ENCODE measurements at places on chromosomes 11 and 22.

GRCh38 chr11:114318361-114318760 is 22.2 kb downstream of the NNMT start:
- DNase-seq = no peak

DNA sequence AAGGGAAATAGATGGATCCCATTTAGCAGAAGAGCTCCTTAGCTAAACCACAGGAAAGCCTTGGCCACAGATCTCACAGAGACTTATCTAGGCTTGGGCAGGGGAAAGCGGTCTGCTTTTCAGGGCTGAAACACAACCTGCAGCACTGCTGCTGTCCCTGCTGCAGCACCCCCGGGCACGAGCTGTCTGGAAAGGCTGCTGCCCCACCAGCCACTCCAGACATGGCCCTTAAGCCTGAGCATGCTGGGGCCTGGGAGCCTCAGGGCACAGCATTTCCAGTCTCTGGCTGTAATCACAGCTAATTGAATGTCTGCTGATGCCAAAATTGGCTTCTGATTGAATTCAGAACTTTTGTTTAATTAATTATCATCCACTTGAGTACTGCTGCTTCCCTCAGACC is 115.0 kb downstream of the TMPRSS5 start:
- no peak for DNase-seq

DNA sequence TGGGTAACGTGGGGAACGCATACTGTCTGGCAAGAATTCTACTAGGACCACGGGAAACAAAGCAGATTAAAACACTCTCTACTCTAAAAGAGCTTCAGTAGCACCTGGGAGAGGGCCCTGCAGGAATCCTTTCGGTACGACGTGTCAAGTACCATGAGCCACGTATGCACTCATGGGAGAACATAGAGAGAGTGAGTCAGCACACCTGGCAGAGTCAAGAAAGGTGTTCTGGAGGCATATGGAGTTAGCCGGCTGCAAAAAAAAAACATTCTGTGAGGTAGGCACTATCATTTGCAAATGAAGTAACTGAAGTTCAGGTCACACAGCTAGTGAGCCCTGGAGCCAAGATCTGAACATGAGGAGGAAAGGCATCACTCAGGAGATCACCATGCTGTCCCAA is 71.1 kb upstream of the BID start:
- DNase-seq = no peak

GRCh38 chr11:3194016-3194816 is 24.4 kb downstream of the MRGPRG start:
- DNase-seq = no peak

- DNase-seq = no peak
These were observed 1.1 kb downstream of the CHRM1 start for GRCh38 chr11:62919898-62920640.

GRCh38 chr11:123483466-123483865 is 53.4 kb downstream of the GRAMD1B start:
- DNase-seq = no peak

GRCh38 chr11:100925935-100926334 is 203.7 kb downstream of the PGR start:
- no peak for DNase-seq

DNA sequence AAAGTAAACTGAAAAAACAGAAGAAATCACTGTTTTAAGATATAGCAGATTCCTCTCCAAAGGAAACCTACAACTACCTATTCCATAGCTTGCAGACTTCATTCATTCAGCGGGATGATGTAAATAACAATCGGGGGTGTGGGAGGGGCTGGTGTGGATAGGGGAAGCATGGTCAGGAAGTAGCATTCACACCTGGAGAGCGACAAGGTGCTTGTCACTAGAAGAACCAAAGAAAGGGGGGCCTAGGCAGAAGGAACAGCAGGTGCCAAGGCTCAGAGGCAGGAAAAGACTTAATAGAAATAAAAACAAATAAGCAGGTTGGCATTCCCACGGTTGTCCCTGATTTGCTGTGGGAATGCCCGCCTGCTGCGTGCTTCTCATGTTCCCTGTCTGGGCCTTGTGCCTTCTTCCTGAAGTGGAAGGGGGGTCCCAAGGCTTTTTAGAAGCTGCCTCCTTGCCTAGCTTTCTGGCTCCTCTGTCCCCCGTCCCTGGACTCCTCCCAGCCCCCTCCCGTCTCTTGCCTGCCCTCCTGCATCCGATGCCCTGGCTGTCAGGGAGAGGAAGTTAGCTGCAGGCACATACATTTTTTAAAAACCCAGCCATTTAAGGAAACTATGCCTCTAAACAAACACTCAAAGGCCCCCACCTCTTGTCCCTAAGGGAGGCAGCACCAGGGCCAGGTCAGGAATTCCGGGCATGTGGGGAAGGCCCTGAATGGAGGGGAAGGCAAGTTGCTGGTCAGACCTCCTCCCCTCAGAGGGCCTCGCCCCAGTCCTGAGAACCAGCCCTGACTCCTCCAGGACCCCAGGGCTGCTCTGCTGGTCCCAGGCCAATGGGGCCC is 54.7 kb upstream of the PRDM11 start:
- DNase-seq = no peak

- DNase-seq = no peak
These were observed 36.5 kb downstream of the APOL1 start for GRCh38 chr22:36289406-36289870.

DNA sequence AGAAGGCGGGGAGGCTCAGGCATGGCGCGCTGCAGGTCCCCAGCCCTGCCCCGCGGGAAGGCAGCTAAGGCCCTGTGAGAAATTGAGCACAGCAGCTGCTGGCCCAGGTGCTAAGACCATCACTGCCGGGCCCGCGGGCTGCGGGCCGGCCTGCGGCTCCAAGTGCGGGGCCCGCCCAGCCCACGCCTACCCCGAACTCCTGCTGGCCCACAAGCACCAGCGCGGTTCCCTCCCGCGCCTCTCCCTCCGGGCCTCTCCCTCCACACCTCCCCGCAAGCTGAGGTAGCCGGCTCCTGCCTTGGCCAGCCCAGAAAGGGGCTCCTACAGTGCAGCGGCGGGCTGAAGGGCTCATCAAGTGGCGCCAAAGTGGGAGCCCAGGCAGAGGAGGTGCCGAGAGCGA is 4.6 kb upstream of the RDX start:
- no peak for DNase-seq

DNA sequence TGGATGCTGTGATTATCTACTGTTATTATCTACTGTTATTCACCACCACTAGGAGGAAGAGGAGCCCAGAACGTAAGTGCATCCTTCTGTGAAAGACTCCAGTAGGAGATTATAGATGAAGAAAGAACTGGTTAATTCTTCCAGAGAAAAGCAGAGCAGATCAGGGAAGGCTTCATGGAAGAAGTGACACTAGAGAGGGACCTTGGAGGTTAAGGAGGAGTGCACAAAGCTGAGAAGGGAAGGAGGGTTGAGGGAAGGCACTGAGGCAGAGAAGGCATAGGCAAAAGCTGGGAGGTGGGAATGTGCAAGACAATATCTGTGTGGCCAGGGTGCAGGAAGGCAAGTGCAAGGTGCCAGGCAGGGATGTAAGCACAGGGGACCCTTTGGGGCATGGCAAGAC is 13.5 kb downstream of the CRYBB1 start:
- DNase-seq = no peak

- DNase-seq = no peak
These were observed 117.7 kb downstream of the ABTB2 start for GRCh38 chr11:34240150-34240494.

- no peak for DNase-seq
These were observed 9.8 kb downstream of the YAP1 start for GRCh38 chr11:102119997-102120396.

DNA sequence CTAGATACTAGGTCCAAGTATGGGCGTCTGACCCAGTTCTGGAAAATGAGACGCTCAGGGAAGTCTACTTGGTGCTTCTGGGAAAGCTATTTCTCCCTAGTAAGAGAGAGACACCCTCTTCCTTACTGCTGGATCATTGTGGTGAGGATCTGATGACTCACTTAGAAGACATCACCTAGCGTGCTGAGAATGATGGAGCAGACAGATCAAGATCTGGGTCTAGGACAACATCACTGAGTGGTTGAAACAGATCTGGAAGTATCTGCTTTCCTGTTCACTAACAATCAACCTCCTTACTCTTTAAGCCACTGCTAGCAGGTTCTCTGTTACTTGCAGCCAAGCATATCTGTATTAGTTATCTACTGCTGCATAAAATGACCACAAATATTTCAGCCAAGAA is 38.3 kb upstream of the HMGXB4 start:
- peak; percentile 25 for DNase-seq

DNA sequence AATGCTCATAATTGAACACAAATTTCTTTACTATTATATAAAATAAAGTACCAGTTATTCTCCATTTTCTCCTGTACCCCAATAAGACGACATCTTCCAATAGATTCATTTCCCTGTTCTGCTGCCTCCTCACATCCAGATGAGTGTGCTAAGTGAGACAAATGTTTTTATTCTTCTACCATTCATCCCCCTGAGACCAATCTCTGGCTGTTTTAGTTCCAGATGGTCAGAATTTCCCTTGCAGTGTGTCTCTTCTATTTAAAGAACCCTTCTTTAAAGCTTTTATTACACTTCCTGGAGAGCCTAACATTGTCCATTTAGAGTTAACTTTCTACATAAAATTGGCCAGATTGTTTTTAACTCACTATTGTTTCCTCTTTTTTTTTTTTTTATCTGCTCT is 41.2 kb upstream of the GLYATL1 start:
- no peak for DNase-seq

GRCh38 chr11:100863080-100863581 is 176.0 kb downstream of the ARHGAP42 start:
- peak; percentile 73 for DNase-seq

All from BJ (cell line).